ENCODE measurements at places on chromosomes 3 and 15. TPM values are rescaled to one million over a fixed set of nuclear protein-coding genes. Genes with fewer than 3 reads are reported as not detected.

The MAP6D1 gene
- total RNA-seq, result 1.6 TPM

The BFSP2 gene
- not detected for total RNA-seq

The ELP6 gene
- 25.5 TPM for total RNA-seq

The NANOGP8 gene
- total RNA-seq, result 1.2 TPM

The TMEM266 gene
- 0.42 TPM for total RNA-seq

- no peak for DNase-seq
Measured at GRCh38 chr3:127715532-127715931, 42.8 kb downstream of the ABTB1 start.

- no peak for DNase-seq
Measured at GRCh38 chr15:20672470-20672869, 130.9 kb upstream of the GOLGA6L6 start.

- no peak for DNase-seq
Measured at GRCh38 chr3:27560484-27561056, 76.4 kb upstream of the SLC4A7 start.

DNA sequence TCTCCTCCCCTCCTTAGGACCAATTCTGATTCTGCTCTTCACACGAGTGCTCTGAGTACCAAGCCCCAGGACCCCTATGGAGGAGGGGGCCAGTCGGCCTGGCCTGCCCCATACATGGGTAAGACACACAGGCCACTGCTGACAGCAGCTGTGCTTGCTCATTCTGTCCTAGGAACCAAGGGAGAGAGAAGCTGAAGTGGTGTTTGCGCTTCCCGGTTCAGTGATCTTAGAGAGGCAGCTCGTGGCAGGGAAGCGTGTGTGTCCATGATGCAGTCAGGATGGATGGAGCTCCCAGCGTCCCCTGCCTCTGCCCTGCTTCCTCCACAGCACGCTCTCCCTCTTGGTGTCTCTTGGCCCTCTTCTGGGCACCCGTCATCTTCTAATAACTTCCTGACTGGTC lies 77.6 kb downstream of the CRTC3 start:
- DNase-seq, result no peak

GRCh38 chr15:68410466-68411342 lies 21.3 kb downstream of the ITGA11 start:
- DNase-seq, result no peak

DNA sequence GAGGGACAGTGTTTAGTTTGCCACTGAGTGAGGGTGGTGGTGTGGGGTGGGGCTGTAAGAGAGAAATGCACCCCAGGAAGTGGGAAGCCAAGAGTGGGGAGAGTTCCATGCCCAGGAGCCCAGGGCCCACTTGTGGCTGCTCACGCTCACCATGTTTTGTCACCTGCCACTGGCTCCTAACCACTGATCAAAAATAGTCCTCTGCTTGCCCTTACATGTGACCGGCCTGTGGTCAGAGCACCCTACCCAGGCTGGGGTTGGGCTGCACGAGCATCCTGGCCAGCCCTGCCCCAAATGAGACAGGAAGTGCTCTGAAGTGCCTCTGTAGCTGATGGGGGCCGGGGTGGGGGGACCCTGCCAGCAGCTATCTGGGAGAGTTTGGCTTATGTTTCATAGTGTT lies 216.3 kb downstream of the RPLP1 start:
- DNase-seq, result no peak

DNA sequence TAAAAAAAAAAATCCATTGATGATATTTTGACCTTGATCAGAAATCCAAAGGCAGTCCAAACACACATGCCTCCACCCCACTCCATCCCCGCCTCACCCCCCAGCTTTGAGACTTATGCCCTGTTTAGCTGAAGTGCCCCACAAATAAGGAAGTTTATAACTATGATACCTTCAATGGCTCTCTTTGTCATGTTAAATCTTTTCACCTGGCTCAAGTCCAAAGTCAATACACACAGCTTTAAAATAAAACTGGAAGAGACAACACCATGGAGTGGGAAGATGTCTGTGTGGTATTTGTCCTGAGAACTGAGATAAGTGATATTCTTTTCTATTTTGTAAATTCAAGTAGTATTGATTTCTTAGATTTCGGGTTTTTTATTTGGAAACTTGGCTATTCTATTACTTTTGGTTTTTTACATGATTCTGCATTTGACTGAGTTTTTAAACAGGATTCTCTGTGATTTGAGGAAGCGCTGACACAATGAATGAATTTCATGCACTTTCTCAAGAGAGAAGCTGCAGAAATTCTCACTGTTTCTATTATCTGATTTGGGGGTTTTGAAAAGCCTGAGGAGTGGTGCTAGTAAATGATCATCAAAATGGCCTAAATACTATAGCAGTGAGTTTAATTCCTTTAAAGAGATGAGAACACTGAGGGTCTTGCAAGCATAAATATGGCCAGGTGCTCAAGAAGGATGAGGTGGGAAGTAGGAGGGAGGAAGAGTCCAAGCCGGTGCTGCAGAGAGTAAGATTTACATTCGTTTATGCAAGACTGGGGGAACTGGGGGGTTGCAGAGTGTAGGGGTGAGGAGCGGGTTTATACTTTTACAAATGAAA lies 5.2 kb downstream of the FOXB1 start:
- DNase-seq, result no peak

DNA sequence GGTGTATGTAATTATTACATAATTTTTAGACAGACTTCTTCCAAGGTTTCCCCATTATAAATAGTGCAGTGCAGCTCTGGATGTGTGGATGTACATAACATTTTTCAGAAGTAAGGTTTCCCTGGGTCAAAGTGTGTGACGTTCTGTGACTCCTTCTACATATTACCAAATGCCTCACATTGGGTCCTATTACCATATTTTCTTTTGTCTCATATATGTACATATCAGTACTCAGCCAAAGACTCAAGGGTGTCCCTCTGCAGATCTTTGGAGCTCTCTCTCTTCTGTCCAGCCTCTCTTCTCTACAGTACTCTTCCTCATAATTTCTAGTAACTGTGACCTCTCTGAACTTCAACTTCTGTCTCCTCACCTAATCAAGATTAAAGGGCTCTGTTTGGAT lies 31.3 kb upstream of the PEX5L start:
- no peak for DNase-seq

- DNase-seq, result no peak
Measured at GRCh38 chr3:43909149-43909548, 218.4 kb downstream of the ABHD5 start.

DNA sequence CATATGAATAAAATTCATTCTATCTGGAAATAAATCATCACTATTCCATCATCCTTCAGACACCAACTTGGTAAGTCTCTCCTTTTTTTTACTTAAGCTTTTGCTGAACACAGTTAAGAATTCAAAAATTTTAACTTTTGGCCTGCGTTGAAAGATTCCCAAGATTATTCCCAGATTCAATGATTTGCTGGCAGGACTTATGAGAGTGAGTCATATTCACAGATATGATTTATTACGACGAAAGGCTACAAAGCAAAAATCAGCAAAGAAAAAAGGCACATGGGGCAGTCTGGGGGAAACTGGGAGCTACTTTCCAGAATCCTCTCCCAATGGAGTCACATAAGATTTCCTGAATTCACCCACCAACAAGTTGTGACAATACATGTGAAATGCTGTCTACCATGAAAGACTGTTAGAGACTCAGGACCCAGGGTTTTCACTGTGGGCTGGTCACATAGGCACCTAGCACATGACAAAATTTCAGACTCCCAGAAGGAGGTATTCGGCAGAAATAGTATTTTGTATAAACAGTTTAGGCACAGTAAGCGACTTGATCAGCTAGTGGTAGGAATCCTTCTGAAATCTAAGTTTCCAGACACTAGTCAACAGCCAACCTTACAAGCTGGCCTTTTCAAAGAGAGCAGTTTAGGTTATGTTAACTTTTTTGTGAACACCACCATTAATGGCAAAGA lies 82.1 kb downstream of the DLG1 start:
- DNase-seq, result no peak

- no peak for DNase-seq
Measured at GRCh38 chr3:47001731-47002170, 22.3 kb downstream of the NBEAL2 start.

DNA sequence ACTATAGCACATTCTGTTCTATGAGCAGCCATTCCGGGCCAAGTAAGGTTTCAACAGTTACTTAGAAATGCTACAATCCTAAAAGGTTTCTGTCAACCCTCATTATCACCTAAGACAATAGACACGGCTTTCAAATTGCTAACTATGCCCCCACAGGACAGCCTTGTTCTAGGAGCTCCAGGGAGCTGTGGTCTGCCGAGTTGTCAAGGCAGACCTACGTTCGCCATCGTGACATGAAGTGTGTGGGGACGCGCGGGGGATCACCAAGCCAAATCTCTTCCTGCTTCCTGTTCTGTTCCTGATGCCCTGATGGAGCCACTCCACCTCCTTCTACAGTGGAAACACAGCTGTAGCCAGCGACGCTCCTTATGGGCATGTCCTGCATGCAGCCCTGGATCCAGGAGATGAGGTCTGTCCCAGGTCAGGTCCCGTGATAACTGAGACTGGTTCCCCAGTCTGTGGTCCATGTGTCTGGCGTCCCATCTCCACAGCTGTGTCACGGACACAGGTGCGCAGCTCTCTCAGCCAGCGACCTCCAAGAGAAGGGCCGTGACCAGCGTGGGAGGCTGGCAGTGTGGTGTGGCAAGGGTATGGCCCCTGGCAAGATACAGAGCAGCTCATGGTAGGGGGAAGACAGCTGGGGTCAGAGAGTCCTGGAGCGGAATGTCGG lies 82.8 kb downstream of the PCSK6 start:
- no peak for DNase-seq

- no peak for DNase-seq
Measured at GRCh38 chr3:188184649-188185048, 30.7 kb downstream of the LPP start.

DNA sequence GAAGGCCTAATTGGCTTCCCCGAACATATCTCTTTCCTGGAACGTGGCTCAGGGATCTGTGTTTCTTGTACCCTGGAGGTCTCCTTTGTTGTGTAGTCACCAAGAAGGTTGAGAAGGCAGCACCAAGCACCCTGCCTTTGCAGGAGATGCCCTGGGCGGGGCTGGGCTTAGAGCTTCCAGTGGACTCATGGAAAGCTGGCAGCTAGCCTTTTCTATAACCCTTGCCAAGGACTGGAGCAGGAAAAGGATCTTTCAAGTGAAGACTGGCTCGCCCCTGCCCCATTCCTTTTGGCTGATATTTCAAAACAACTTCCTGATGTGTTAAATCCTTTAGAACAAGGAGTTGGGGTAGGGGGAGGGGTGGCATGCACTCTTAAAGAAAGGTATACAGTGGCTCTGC lies 58.9 kb upstream of the EPHA6 start:
- DNase-seq, result no peak

DNA sequence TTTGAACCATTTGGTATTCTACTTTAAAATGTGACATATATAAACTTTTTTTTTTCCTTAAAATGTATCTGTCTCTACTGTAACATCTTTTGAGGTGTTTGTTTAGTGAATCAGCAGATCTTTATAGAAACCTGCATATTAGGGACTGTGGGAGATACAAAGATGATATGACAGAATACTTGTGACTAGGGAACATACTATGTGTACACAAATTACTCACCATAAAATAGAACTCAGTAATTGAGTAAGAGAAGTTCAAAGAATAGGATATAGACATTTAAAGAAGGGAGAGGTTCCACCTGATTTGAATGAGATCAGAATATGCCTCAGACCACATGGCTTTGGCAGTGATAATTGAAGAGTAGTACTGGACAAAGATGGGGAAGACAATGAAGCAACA lies 47.9 kb downstream of the ATP2C1 start:
- no peak for DNase-seq

DNA sequence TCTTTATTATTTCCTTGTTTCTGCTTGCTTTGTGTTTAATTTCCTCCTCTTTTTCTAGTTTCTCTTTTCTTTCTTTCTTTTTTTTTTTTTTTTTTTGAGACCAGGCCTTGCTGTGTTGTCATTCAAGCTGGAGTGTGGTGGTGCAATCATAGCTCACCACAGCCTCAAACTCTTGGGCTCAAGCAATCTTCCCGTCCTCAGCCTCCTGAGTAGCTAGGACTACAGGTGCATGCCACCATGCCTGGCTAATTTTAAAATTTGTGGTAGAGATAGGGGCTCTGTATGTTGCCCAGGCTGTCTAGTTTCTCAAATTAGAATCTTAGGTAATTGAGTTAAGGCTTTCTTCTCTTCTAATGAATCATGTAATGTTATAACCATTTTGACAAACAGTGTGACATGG lies 22.4 kb downstream of the SLMAP start:
- DNase-seq, result no peak

GRCh38 chr3:140830391-140830790 lies 111.2 kb upstream of the SLC25A36 start:
- DNase-seq, result no peak

DNA sequence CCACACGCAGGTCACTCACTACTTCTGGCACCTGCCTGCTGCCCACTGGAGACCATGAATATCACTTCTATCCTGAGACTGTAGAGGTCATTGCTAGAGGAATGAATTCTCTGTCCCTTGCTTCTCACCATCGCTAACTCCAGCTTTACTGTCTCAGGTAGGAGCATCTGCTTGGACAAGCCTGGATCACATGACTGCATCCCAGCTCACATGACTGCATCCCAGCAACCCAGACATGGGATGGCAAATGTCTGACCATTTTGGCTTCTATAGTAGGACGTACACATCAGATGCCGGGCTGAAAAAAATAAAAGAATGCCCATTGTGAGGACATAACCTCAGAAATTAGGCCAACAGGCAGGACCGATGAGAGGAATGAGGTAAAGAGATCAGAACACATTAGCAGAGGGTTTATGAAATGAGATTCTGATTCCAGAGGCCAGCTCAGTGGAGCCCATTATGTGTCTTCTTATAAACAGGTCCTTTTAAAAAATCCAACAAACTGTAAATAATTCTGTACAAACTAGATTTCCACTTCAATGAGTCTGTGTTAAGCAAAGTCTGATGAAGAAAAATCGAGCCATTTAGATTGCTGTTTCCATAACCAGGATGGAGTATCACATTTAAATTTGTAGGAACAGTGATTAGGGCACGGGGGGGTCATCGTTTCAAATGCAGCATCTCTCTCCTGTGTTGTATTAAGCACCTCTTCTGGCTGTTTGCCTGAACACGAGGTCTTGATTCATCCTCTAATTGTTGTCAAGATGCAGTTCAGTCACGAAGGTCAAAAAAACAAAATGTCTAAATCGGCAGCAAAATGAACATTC lies 126.7 kb downstream of the MTHFS start:
- DNase-seq, result no peak

- DNase-seq, result no peak
Measured at GRCh38 chr3:42735615-42736014, 33.0 kb upstream of the HHATL start.

GRCh38 chr3:15120986-15121385 lies 22.0 kb upstream of the RBSN start:
- DNase-seq, result no peak

DNA sequence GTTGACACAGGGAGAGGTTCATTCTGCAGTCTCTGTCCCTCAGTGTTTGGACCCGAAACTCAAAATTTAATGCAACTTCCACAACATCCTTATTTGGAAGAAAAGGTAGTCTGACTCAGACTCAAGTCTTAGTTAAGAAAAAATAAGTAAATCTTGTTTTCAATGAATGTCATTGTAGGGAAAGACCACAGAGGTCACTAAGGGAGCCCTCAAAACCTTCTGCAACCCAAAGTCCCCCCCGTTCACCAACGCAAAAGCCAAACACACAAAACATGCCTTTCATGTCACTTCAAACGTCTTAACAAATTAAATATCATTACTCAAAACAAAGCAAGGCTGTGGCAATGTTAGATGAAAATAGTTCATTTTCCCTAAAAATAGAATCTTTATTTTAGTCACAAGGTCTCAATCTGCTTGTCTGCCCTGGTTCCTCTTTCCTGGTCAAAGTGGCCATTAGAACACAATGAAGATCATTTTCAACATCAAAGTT lies 20.9 kb upstream of the SSUH2 start:
- no peak for DNase-seq

Data from tibial nerve (tissue), 4 donors.